T-helper 2 cell treated with Interferon-gamma antibody and Interleukin-4, amounts not matched to agents 100 ng/mL and 5 ng/mL, for 36 hours (primary cell): ENCODE measurements at places on chromosomes 11 and 22. TPM values are rescaled to one million over a fixed set of nuclear protein-coding genes. Genes with fewer than 3 reads are reported as not detected.

Gene LMNTD2
- 1.6 and 2.4 TPM in 2 replicates for total RNA-seq

Gene OSM
- 237 and 246 TPM in 2 replicates for total RNA-seq

Gene APOC3
- total RNA-seq: not detected in 2 replicates

Gene ZBTB16
- total RNA-seq: 11.9 and 13.7 TPM in 2 replicates

Gene HOATZ
- total RNA-seq: not detected in 2 replicates

Gene LARGE2
- 0.36 and 0.52 TPM in 2 replicates for total RNA-seq

Gene GRIA4
- total RNA-seq: not detected in 2 replicates

Gene PTH
- total RNA-seq: not detected in 2 replicates

Gene BIRC3
- 70.6 and 71.3 TPM in 2 replicates for total RNA-seq

Gene CASP4
- total RNA-seq: 83.3 and 91.9 TPM in 2 replicates

Gene CDC45
- 81.4 and 85.7 TPM in 2 replicates for total RNA-seq

Gene TMPRSS5
- total RNA-seq: 0.48 and 0.66 TPM in 2 replicates

Gene PRMT3
- 21.5 and 21.6 TPM in 2 replicates for total RNA-seq
